Keratinocyte (primary cell): ENCODE measurements at places on chromosomes 7 and 10.

DNA sequence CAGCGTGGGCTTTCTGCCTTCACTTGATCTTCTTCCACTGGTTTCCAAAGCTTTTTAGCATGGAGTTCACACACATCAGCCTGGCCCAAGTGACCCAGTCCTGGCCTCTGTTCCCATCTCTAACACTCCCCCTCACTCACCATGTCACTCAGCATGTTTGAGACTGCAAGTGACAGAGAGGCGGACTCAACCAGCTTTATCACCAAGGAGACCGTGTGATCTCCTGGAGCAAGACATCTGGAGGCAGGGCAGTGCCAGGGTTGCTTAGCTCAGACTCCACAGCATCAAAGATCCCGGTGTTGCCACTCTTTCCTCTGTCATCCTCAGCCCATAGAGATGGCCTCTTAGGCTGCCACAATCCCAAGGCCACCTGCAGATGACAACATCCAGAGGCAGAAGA is 39.4 kb downstream of the FAM241B start:
- DNase-seq = no peak

DNA sequence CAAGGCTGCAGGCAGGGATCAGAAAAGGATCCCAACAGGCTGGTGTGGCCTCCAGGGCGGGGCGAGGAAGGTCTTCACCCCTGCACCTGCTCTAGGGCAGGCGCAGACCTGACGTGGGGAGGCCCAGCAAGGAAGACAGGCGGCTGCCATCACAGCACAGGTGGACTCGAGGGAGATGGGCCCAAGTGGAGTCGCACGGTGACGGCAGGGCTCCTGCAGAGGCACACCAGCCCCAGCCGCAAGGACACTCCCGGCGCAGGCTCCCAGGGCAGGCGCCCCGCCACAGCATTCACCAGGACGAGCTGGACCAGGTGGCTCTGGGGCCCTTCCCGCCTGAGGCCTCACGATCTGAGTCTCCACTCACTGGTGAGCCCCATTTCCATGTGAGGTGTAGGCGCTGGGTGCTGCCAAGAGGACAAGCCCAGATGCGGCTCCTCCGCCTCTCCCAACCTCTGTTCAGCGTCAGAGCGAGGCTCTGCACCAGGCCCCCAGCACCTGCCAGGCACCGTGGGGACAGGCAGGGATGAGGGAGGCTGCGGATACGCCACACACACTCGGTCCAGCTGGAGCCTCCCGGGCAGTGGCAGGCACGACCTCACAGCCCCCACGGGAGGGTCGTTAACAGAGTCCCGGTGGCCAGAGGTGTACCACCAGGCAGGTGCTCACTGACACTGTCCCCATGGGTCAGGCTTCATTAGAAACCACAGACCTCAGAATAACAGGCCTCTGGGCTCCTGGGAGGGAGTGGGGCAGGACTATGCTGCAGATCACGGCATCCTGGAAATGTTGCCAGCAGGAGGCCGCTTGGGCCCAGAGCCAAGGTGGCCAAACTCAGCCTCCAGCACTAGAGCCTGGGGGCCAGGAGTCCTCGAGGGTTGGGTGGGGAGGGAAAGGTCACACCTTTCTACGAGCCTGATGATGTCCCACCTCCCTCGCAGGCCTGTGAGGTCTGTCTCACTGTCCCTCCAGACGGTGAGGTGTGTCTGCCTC is 111.6 kb downstream of the MAD1L1 start:
- no peak for DNase-seq

DNA sequence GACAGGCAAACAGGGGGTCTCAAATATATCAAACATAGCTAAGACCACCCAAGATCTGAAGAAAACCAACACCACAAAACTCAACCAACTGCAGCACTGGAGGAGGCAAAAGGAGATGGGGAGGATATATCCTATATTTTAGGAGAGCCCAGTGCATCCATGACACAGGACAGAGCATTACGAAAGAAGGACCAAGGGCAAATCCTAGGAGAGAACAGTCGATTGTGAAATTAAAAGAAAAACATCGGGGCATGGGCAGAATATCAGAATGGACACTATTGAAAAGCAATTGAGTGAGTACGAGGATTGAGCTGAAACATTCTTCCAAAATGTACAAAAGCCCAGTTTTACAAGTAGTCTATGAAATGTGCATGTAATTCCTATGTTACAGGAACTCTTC is 48.5 kb upstream of the DRGX start:
- DNase-seq = no peak

DNA sequence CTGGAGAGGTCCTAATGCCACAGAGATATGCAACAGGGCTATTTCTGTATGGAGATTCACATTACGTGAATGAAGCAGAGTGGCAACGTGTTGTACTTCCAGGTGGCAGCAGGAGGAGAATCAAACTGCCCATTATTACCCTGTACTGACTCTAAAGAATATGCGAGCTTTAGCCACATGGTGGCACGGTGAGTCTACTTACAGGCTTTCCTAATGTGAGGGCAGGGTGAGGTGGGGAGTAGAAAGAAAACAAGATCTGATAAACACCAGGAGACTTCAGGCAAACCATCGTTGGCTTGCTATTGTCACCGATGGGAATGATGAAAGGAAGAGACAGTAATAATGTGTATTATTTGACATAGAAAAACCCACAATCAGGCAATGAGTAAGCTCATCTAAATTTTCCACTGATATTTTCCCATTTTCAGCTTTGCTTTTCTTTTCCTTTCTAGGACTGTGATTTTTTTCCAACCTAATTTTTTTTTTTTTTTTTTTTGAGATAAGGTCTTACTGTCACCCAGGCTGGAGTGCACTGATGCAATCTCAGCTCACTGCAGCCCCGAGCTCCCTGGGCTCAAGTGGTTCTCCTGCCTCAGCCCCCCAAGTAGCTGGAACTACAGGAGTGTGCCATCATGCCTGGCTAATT is 164.3 kb downstream of the BTAF1 start:
- no peak for DNase-seq

GRCh38 chr7:100968031-100968430 is 1.3 kb upstream of the MUC12 start:
- DNase-seq = no peak

DNA sequence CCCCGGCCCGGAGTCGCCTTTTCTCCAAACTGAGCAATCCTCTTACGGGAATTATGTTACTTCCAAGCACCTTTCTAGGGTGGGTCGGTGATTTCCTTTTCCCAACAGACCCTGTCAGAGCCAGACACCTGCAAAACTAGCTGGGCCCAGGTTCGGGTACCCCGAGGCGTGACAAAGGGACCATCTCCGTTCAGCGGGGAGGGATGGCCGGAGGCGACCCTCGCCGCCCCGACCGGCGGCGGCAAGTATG is 445 bp downstream of the PPA1 start:
- no peak for DNase-seq

- DNase-seq = no peak
Observed at GRCh38 chr10:119290301-119291048, 83.1 kb downstream of the GRK5 start.

GRCh38 chr7:80348223-80348622 is 163.6 kb downstream of the GNAT3 start:
- DNase-seq = no peak

DNA sequence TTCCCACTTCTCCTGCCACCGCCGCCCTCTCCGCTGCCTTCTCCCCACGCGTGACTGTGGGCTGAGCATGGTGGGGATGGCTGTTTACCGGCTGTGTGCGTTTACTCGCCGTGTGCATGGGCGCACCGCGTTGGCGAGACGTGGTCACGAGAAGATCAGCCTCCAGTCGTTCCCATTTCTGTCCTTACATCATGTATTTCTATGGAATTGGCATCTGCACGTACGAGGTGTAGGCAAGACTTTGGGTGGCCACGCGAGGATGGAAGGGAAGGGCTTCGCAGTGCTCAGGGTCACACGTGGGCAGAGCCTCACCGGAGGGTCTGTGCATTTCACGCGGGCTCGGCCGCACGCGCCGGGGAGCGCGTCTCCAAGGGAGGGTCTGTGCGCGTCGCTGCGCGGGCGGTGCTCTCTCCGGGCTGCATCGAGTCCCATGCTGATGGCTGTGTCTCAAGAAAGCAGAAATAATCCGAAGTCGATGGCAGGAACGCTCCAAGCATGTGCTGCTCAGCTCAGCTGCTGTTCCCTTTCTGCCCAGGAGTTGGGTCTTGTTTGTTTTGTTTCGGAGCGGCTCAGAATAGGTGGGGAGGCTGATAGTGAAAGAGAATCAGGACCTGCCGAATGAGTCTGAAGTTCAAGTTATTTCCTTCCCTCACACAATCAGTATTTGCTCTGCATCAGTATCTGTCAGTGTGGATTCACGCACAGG is 973 bp downstream of the CAMK1D start:
- DNase-seq = no peak

GRCh38 chr10:129896136-129896859 is 67.8 kb downstream of the EBF3 start:
- no peak for DNase-seq

GRCh38 chr10:77855404-77856155 is 71.0 kb downstream of the DLG5 start:
- no peak for DNase-seq

DNA sequence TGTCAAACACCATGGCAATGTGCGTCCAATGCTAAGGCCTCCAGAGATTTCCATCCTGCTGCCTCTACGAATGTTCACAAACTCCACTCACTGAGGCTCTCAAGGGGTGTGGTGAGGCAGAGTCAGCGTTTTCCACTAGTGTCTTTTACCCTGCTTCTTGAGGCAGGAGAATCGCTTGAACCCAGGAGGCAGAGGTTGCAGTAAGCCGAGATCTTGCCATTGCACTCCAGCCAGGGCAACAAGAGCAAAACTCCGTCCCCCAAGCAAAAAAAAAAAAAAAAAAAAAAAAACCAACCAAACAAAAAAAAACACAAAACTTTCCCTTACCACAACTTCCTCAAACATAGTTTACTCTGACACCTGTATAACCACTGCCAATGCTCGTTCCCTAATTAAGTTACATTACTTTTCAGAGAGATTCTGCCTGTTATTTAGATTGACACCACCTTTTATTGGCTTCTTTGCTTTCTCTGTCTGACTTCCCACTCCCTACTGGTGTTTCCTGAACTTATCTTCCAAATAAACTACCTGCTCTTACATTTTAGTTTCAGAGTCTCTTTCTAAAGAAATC is 102.1 kb upstream of the ZNF746 start:
- DNase-seq = no peak
